NCI-H187 treated with DMSO at 0.1 percent for 48 hours (cell line): ENCODE measurements at places on chromosomes 5 and 9.
A peak's percentile ranks its signal among the peaks of the same experiment; 100 is the strongest.

DNA sequence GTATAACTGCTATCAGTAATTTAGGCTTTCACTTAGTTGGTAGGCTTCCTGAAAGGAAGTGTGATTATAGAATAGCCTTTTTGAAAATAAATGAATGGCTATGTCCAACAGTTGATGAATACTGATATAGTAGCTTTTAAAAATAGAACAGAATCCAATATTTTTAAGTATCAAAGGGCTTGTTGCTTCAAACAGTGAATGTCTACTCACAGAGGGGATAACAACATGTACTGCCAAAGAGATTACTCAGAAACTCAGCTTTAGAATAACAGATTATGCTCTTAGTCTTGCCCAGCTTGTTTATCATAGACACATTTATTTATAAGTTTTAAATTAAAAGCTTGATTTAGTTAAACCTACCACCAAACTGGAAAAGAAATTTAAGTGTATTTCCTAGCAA lies 132.6 kb downstream of the XRCC4 start:
- no peak for DNase-seq

DNA sequence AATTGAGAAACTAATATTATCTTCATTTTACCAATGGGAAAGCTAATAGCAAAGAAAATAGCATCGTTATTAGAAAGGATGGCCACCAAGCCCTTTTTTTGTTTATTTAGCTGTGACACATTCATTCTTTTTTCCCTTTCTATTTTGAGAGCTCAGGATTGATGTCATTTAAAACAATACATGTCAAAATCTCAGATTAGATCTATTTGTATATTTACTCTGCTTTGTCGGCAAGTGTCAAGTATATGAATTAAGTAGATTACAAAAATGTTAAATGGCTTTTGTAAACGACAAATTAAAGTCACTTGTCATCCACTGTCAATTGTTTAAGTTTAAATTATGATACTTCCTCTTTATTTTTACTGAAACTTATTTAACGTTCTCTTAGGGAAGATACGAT lies 118.9 kb downstream of the PAM start:
- no peak for DNase-seq

DNA sequence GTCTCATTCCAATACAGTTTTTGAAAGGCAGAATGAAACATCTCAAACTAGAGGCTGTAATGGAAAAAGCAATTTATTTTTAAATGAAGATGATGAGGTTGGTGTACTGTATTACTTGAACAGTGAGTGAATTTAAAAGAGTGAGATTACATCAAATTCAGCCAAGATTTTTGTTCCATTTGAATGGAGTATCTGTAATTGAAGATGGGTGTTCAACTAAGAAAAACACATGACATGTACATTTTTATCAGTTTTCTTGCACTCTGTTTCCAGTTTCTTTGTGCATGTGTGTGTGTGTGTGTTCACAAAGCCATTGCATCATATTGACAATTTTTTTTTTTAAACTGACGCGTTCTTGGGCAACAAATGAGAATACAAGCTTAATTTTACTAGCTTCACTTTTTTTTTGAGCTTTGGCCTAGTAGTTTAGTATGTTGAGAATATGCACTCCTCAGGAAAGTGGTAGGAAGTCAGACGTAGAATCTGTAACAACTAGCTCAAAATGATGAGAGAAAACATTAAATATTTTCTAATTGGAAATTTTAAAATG lies 243.5 kb downstream of the MAST4 start:
- no peak for DNase-seq

DNA sequence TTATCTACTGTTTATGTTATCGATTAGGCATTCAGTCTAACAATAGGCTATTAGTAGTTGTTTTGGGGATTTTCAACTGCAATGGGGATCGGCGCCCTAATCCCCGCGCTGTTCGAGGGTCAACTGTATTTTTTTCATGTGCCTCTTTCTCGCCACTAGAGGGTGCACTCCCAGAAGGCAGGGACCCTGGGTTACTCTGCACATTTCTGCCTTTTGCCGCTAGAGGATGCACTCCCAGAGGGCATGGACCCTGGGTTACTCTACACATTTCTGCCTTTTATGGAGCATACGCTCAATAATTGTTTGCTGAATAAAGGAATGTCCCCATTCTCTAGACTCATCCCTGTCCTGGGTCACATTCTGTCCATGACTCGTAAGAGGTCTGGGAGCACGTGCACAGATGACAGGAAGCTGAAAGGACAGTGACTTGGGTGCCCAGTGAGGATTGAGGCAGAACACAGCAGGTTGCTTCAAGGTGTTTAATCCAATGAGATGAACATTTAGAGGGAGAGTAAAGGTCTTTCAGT lies 27.9 kb upstream of the RECK start:
- no peak for DNase-seq

- DNase-seq, result no peak
Measured at GRCh38 chr5:373710-374602, 52.4 kb downstream of the AHRR start.

- no peak for DNase-seq
Measured at GRCh38 chr5:116858705-116859333, 284.2 kb upstream of the SEMA6A start.

GRCh38 chr9:17315341-17315740 lies 180.5 kb downstream of the CNTLN start:
- DNase-seq, result no peak

- DNase-seq, result no peak
Measured at GRCh38 chr9:11039006-11039405, 426.2 kb upstream of the PTPRD start.

DNA sequence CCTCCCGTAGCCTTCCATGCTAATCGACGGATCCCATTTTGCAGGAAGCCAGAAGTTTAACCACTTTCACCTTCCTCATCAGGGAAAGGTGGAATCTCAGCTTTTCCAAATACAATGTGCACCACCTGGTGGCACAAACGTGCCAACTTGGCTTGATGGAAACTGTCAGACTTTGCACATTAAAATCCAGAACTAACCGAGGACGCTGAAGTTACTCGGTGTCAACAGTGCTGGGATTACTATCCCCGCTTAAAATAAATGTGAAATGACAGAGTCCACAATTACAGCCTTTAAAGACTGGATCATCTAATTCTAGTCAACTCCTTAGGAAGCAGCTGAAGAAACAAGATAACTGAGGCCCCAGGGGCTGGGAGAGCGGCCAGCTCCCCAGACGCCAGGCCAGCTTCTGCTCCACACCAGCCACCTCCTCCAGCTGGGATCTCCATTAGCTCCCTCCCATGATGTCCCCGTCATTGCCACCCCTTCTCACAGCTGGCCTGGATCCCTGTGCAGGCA lies 50.1 kb upstream of the RETREG1 start:
- no peak for DNase-seq

- no peak for DNase-seq
Measured at GRCh38 chr9:1455766-1456165, 405.6 kb downstream of the DMRT2 start.

DNA sequence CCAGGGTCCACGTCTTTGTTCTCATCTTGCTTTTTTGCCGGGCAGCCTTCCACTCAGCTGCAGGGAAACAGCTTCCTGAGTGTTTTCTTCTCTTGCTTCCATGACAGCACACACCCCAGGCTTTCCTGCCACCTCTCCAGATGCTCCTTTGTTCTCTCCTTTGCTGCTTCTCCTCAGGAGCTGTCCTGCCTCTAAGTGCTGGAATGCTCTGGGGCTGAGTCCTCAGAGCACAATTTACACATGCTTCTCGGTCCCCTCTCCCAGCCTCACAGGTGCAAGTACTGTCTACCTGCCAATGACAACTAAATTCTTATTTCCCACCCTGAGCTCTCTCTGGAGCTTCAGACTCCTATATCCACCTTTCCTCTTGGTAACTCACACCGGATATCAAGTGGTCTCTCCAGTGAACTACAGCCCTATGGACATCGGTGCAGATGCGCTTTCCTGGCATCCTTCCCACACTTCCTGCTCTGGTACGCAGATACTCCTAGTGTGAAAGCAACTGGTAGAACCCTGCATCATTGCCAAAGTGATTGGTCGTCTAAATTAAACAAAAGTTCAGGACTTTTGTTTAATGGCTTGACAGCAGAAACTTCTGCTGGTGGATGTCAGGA lies 13.4 kb upstream of the ACSL6 start:
- no peak for DNase-seq

GRCh38 chr5:26388976-26389375 lies 649.4 kb downstream of the CDH9 start:
- no peak for DNase-seq

- DNase-seq, result no peak
Measured at GRCh38 chr5:55051357-55051756, 27.3 kb downstream of the GZMK start.

DNA sequence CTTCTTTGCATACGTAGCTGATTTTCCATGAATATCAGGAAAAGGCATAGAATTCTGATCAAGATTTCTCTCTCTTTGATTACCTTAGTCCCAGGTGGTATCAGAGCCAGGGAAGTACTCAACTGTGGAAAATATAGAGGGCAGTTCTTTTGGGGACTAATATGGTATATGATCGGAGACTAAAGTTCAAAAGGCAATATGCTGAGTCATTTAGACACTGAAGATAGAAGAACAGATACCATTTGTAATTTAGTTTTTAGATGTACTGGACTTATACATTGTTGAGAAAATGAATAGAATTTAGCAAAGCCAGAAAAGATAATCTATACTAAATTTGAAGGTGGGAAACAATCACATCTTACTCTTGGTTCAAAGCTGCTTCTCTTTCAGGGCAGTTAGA lies 5.1 kb downstream of the PCDHB3 start:
- no peak for DNase-seq

- DNase-seq, result no peak
Measured at GRCh38 chr9:82419696-82420486, 431.3 kb downstream of the SPATA31D1 start.

GRCh38 chr9:113219186-113219936 lies 1.7 kb downstream of the FKBP15 start:
- DNase-seq, result no peak

DNA sequence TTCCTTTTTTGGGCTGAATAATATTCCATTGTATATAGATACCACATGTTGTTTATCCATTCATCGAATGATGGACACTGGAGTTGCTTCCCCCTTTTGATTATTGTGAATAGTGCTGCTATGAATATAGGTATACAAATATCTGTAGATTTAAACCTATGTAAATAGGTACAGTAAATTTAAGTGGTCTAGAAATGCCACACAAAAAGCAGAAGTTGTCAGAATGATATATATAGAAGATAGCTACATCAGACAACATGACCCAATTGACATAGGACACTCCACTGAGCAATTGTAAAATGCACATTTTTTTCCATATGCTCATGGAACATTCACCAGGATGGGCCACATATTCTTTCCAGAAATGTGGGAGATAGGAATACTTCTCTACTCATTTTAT lies 77.6 kb downstream of the SMIM15 start:
- DNase-seq, result no peak

DNA sequence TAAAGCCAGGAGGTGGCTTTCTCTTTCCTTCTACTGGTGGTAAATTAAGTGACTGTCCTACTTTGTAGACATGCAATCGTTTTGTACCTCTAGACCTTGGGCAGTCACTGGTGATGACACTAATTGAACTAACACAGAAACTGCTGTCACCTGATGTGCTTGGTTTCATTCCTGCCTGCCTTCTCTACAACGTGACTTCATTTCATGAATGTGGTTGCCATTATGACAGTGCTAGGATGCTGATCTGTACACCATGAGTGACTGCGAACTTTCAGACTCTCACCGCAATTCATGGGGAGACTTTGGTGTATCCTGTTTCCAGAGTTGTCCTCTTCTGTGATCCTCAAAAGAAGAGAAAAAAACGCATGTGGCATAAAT lies 47.5 kb downstream of the UBE2QL1 start:
- DNase-seq, result no peak

GRCh38 chr9:132411091-132411508 lies 1.1 kb downstream of the CFAP77 start:
- no peak for DNase-seq

DNA sequence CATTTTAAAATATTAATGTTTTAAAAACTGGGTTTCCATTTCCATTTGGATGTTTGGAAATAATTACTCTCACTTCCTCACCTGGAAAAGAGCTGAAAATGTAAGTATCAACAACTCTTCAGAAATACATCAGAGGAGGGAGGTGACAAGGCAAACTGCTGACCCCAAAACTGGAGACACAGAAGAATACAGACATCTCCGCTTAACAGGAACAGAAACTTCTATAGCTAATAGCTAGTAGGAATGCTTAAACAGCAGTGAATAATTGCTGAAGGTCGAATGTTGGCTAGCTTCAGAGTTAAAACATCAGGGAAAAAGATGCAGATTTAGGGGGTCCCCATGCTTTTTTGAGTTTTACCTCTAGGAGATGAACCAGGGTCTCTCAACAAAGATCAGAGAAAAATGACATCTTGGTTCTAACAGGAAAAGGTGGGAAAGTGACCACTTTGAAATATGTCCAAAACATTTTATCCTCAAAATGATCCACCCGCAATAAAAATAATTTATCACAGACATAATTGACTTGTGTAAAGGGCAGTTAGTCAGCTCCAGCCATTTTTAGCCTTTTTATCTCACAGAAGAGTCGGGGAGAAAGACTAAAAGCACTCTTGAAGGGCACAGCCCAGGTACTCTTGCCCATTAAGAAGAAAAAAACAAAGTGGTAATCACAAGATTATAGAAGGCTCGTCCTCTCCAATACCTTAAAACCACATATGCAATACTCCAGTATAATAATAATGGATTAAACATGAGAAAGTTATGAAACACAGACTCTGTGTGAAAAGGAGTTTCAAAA lies 1474.9 kb downstream of the EFNA5 start:
- peak; percentile 35 for DNase-seq

GRCh38 chr9:14072850-14073249 lies 241.1 kb downstream of the NFIB start:
- DNase-seq, result no peak

GRCh38 chr9:108347463-108348188 lies 508.2 kb downstream of the ACTL7B start:
- no peak for DNase-seq

- DNase-seq, result no peak
Measured at GRCh38 chr9:81629440-81629839, 59.9 kb downstream of the TLE1 start.

DNA sequence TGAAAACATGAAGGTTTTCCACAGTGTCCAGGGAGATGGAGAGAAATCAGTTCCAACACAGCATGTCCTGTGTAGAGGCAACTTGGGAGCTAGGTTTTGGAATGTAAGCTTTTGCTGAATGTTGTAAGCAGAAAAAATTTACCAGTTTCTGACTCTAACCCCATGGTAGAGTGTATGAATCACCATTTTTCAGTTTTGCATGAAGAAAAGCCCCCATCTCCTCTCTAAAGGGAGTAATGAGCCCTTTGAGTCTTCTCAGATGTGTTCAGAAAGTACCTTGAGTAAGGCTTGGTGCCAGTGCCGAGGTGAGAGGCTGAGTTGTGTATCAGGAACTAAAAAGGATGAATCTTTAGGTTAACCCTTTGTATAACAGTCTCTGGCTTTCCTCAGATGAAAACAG lies 96.2 kb downstream of the ADRB2 start:
- DNase-seq, result no peak

DNA sequence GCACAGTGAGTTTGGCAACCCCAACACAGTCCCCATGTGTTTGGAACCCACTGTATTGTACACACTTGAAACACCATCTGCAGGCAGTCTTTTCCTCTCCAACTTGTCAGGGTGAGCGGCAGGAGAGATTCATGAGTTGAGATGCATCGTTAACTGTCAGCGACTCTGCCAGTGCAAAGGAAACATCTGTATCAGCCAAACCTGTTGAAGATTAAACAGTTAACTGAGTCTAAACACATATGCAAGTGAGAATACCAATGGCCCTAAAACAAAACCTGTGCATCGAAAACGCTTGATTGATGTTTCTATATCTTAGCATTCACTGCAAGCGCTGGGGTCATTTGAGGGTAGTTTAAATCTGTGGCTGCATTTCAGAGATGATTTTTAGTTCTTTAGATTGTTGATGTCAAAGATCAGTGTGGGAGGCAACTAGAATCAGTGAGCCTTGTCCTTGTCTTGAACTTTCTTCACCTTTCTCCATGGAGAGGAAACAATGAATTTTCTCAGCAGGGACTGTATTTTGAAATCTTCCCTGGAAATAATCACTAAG lies 41.3 kb upstream of the PAM start:
- no peak for DNase-seq
